ENCODE measurements at places on chromosomes 3 and 15.

GRCh38 chr15:31782951-31783350 is 247.4 kb upstream of the CHRNA7 start:
- H3K27me3 ChIP-seq = no peaks in the 10 kb centered on the region
- no peak overlapping the region for H3K27ac ChIP-seq
- H3K4me1 ChIP-seq = no peaks in the 10 kb centered on the region
- DNase-seq = no peak
- H3K36me3 ChIP-seq = no peaks in the 10 kb centered on the region
- H3K4me3 ChIP-seq = no peak overlapping the region

DNA sequence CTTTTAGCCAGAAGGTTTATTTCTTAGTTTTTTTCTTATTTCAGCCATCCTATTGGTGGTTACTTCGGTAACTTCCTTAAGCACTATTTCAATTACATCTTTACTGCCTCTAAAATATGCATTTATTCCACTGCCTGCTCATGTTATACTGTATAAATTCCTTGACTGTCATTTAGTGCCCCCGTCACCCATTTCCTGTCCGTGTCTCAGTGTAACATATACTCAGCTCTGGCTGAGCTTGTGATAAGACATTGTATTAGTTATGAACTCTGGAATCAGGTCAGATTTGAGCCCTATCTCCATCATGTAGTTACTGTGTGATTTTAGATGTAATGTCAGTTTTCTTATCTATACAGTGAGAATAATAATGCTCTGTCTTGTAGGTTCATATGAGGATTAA is 24.2 kb downstream of the PIAS1 start:
- no peak overlapping the region for H3K4me3 ChIP-seq
- peaks cover 45% of the 10 kb centered on the region for H3K4me1 ChIP-seq
- DNase-seq = no peak
- H3K27me3 ChIP-seq = no peaks in the 10 kb centered on the region
- no peak overlapping the region for H3K27ac ChIP-seq
- no peaks in the 10 kb centered on the region for H3K36me3 ChIP-seq

DNA sequence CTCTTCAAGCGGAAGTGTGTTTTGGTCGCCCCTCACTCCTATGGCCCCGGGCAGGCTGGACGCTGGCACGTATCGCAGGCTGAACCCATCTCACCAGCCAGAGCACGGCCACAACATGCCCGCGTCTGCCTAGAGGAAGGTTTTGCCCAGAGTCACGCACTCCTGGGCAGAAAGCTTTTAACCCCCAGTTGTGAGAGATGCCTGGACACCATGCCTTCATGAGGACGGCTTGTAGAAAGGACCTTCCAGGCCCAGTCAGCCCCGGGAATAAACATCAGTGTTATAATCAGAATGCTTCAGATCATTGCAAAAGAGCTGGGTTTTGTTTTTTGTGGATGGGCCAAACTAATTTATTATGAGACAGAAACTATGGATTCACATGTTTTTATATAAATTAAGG is 16.5 kb downstream of the CYFIP1 start:
- no peak for DNase-seq
- no peak overlapping the region for H3K27ac ChIP-seq
- H3K4me1 ChIP-seq = peaks cover 48% of the 10 kb centered on the region
- no peaks in the 10 kb centered on the region for H3K27me3 ChIP-seq

DNA sequence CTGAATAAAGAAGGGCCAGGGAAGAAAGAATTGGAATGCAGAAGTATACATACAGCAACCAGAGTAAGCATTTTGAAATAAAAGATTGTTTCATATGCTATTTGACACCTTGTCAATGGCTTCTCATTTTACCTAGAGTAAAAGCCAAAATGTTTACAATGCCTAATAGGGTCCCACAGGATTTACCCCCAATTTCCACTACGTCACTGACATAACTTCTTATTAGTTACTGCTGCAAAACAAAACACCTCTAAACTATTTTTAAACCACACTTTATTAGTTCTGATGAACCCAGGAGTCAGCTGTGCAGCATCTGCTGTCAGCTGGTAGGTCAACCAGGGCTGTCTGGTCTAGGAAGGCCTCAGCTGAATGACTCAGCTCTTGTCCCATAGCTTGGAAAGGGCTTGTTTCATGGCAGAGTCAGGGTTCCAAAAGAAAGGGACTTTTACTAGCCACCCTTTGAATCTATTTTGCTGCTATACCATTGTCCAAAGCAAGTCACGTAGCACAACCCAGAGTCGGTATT is 945.1 kb downstream of the EPHA3 start:
- no peaks in the 10 kb centered on the region for H3K36me3 ChIP-seq
- H3K27me3 ChIP-seq = no peaks in the 10 kb centered on the region
- no peaks in the 10 kb centered on the region for H3K4me1 ChIP-seq
- no peak overlapping the region for H3K4me3 ChIP-seq
- H3K27ac ChIP-seq = no peak overlapping the region

DNA sequence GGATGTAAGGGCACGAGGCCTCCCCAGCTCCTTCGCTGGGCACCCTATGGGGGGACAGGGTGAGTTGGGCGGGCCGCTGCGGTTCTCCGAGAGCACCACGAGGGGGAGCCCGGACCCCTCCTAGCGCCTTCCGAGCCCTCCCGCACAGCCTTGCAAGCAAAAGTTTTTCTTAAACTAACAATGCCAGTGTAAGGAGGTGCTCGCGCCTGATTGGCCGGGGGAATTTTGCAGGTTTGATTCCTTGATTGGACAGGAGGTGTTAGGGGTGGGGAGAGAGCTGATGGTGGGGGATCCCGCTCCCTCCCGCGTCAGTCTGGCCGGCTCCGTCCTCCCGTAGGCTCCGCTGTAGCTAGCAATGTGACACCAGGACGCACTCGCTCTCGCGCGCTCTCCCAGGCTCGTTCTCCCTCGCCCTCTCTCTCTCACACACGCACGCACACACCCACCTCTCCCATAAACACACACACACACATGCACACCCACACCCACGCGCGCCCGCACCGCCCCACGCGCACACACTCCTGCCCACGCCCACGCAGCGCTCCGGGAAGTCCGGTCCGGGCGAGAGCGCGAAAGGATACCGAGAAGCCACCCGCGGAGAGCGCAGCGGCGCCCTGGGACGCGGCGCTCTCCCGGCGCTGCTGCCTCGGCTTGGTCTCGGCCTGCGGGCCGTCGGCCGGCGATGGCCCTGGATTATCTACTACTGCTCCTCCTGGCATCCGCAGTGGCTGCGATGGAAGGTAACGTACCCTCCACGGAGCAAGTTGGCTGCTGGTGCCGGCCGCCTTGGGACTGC is at the start of gene EPHB1:
Gene EPHB1 (plus strand): TSS at position 311 of the 796 bp plus-strand sequence.
- peak; percentile 89 for DNase-seq
- H3K27ac ChIP-seq = peak within 1 kb of the TSS; percentile 14
- peaks cover 27% of the 10 kb centered on the region for H3K27me3 ChIP-seq
- peak within 1 kb of the TSS; percentile 80 for H3K4me3 ChIP-seq

All from suprapubic skin (tissue), 4 donors.